Neural progenitor cell (in vitro differentiated cells): ENCODE measurements at places on chromosomes 3 and 15. TPM values are rescaled to one million over a fixed set of nuclear protein-coding genes. Genes with fewer than 3 reads are reported as not detected.

- no peak for DNase-seq
Measured at GRCh38 chr3:57224856-57225255, 2.7 kb upstream of the APPL1 start.

- no peak for DNase-seq
Measured at GRCh38 chr3:177978946-177979345, 557.3 kb upstream of the KCNMB2 start.

The PLAAT1 gene
- 4.9 and 5.0 TPM in 2 replicates for total RNA-seq

The CEP70 gene
- total RNA-seq, result 59.8 and 101 TPM in 2 replicates

DNA sequence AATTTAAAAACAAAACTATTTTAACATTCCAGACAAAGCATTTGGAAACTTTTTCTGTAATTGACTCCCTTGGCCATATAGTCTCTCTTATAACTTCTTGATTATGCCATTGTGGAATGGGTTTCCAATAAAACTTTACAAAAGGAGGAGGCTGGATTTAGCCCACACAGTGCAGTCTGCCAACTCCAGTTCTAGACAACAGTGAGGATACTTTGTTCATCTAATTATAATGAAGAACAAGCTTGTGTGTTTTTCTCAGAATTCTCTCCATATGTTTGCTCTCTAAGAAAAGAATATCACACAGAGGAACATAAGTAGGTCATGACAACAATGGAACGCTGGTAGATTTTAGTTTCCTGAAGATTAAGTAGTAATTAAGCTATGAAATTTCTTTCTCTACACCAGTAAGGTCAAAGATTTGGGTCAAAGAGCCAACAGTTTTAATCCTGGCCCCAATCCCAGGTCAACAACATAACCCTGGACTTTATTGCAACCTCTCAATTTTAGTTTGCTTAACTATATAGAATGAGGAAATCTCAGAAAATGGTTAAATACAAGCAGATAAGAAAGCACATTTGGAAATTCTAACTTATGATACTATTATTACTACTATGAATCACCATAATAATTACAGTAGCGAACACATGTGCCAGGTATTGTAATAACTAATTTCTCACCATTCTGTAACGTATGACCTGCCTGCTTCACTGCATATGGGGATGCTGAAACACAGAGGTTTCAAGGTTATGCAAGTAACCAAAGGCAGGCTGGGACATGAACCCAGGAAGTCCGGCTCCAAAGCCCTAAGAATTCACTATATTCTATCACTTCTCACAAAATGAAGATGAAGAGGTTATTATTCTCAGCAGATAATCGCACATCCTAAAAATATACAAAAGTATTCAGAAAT, 65.7 kb downstream of the TJP1 start:
- no peak for DNase-seq

- DNase-seq, result no peak
Measured at GRCh38 chr15:88324741-88325065, 68.2 kb upstream of the NTRK3 start.

DNA sequence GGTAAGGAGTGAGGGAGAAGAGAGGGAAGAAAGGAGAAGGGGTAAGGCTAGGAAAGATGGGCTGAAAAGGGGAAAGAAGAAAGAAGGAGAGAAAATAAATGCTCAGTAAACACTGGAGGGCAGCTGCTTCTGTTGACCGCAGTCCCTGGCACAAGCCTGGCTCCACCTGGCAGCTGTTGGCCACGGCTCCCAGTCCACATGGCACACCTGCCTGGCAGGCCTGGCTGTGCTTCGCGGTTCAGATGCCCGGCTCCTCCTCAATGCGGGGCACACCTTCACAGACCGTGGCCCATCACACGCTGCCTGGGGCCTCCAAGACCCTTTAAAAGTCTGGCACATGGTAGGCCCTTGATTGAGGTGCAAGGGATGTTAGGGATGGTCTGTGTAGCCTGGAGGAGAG, 516.8 kb upstream of the PROK2 start:
- DNase-seq, result no peak

The ABI3BP gene
- total RNA-seq, result not detected in 2 replicates

The TMEM212 gene
- not detected in 2 replicates for total RNA-seq

The FMN1 gene
- total RNA-seq, result 2.2 and 5.7 TPM in 2 replicates

The ARHGEF26 gene
- total RNA-seq, result 13.4 and 14.0 TPM in 2 replicates

DNA sequence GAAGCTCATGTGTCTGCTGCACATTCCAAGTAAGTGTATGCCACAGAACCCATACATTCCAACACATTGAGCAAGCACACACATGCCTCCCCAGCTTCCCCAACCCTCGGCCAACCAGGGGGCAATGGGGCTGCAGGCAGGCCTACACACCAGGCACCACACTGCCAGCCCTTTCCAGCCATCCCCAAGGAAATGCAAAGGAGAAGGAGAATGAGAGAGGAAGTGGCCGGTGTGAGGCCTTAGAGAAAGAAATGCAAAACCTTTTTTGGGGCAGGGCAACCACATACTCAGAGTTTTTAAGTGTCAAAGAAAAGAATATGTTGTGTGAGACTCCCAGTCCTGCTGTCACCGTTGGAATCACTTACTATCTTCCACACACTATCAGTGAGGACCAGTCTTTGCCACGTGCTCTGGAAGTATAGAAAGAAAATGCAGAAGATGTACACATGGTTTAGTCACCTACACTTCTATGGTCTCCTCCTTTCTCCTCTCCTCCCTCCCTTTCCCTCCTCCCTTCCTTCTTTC, 11.1 kb downstream of the IGF2BP2 start:
- peak; percentile 37 for DNase-seq

DNA sequence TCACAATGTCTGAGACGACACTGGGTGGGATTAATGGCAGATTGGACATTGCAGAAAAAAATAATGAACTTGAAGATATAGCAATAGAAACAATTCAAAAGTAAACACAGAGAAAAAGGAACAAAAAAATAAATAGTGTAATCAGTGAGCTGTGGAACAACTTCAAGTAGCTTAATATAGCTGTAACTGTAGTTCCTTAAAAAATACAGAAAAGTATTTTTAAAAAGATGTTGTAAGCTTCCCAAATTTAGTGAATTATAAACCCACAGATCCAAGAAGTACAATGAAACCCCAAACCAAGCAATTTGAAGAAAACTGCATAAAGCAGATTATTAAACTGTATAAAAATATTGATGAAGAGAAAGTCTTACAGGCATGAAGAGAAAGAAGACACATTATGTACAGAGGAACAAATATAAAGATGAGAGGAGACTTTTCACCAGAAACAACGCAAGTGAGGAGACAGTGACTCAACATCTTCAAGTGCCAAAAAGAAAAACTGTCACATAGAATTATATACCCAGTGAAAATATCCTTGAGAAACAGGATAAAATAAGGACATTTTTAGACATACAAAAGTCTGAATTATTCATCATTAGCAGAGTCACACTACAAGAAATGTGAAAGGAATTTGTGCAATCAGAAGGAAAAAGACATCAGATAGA, 176.4 kb downstream of the NFKBIZ start:
- no peak for DNase-seq
